ENCODE measurements at places on chromosomes 1 and 21.

GRCh38 chr1:29121936-29122681 is 1.6 kb downstream of the TMEM200B start:
- peak; percentile 56 for DNase-seq

DNA sequence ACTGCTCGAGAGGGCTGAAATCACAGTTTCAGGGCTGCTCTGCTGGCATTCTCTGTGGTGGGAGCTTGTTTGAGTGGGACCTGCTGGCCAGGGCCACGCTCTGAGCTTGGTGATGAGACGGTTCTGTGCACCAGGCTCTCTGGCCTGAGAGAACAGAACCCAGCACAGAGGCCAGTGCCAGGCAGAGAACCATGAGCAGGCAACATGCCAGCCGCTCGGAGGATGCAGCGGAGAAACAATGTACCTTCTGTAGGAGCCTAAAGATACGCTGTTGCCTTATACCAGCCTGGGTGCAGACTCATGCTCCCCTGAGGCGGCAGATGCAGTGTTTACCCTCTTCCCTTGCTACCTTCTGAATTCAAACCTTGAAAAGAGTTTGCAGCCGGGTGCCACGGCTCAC is 10.0 kb downstream of the C2CD2 start:
- DNase-seq, result no peak

DNA sequence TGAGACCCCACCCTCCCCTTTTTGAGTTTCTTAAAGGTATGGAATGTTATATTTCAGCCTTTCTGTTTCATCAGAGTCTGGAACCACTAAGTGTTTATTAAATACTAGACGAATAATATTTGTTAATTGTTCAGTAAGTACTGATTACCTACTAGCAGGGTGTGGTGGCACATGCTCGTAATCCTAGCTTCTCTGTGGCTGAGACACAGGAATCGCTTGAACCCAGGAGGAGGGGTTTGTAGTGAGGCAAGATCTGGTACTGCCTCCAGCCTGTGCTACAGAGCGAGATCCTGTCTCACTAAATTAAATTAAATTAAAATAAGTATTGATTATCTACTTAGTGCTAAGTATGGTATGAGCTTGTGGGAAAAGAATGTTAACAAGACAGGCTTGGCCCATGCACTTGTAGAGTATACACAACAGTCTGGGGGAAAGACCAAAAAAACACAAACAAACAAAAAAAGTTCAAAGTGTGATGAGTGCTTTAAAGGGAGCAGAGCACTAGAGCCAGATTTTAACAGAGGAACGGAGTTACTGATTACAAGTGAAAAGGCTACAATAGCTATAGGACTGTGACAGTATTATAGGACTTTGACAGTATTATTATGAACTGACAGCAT is 2.4 kb downstream of the CEPT1 start:
- DNase-seq, result no peak

DNA sequence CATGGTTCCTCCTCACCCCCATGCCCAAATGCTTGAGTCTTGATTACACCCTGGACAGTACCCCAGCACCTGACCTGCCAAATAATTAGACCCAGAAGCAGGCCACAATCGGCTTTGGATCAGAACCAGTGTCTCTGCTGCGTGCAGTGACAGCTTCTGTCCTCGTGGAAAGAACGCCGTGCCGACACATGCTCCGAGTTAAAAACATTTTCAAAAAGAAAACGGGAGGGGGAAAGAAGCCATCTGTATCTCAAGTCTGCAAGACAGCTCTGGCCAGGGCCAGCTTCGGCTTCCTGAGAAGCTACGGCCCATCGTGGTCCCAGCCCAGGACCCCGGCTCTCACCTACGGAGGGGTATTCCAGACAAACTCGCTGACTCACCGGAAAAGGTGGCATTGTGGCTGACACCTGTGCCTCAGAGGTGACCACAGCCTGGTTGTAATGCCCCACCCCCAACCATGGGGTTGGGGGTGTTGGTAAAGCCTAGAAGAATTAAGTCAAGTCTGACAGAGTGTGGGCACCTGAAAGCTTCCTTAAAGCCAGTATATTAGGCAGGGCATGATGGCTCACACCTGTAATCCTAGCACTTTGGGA is 25.8 kb downstream of the SSBP3 start:
- DNase-seq, result no peak

DNA sequence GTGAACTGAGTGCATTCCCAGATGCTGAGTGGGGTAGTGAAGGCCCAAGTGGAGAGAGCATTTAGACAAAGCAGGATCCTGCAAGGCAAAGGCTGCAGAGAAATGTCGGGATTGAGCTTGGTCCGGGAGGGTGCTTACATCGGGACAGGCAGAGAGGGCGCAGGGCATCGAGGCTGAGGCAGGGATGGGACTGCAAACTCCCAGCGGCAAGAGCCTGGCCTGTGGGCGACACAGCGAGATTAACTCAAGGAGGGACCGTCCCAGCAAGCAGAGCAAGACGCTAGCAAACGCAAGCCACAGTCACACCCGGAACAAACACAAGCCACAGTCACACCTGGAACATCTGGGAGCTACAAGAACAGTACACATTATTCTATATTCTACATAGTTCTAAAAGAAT is 537.5 kb downstream of the KIF26B start:
- DNase-seq, result no peak

DNA sequence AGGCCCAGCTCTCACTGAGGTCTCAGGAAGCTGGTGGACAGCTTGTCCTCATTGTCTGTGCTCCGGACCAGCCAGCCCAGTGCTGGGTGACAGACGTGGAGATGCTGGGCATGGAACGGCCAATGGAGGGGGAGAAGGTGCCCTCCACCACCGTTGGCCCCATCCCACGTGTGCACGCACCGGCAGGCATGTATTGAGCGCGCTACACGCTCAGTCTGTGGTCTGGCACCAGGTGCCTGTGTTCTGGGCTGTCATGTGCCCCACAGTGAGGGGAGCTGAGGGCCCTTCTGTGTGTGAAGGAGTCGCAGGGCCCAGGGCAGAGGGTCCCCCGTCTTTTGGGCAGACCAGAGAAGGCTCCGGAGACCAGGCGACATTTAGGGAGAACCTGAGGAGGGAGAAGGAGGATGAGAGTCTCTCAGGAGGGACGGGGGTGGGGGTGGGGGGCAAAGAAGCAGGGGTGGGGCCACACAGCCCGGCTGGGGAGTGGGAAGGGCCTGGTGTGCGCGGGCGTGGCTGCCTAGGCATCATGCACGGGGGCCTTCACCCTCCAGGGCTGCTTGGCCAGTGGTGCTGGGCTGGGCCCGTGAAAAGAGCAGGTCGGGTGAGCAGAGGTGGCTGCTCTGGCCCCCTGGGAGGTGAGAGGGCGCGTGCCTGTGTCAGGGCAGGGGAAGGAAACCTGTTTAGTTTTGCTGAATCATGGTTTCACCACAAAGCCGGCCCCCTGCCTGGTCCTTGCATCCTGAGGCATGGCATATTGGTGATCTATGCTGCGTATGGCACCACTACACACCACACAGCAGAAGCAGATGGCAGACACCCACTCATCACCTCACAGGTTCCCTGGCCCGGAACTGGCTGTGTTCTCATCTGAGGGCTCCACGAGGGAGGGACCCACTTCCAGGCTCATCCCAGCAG is 86.7 kb upstream of the TTC34 start:
- no peak for DNase-seq

DNA sequence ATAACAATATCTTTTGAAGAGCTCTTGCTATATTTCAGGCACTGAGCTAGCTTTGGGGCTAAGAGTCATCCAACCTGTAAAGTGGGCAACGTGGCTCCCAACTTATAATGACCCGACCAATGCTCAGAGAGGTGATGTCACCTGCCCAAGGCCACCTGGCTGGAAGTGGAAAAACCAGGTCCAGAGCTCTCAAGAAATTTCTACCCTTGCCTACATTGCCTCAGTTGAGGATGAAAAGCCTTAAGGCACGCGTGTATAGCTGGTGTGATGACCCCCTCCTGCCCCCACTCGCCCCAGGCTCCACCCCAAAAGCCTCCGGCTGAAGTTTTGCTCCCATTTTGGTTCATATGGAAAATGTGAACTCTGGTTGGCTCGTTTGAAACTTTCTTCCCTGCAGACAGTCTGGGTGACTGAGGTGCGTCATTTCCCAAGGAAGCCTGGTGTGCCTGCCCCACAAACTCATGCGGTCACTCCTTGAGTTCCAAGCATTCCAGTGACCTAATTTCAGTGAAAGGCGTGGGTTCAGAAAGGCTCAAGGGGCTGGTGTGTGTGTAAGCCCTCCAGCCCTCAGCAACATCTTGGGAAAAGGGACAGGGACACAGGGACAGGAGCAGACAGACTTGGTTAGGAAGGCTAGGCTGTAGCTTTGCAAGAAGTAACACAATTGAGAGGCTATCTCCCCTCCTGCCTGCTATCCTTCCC is 20.5 kb downstream of the HTR1D start:
- no peak for DNase-seq

GRCh38 chr1:102919659-102920058 is 188.7 kb downstream of the COL11A1 start:
- DNase-seq, result no peak

Measured in NCI-H526 (cell line).